ENCODE measurements at places on chromosomes 11 and 22. TPM values are rescaled to one million over a fixed set of nuclear protein-coding genes. Genes with fewer than 3 reads are reported as not detected.

GRCh38 chr11:95925011-95925410 lies 1.1 kb upstream of the MTMR2 start:
- no peaks in the 10 kb centered on the region for H3K36me3 ChIP-seq
- H3K4me3 ChIP-seq: peak overlapping the region; percentile 82
- no peak for DNase-seq
- H3K27ac ChIP-seq: no peak overlapping the region

DNA sequence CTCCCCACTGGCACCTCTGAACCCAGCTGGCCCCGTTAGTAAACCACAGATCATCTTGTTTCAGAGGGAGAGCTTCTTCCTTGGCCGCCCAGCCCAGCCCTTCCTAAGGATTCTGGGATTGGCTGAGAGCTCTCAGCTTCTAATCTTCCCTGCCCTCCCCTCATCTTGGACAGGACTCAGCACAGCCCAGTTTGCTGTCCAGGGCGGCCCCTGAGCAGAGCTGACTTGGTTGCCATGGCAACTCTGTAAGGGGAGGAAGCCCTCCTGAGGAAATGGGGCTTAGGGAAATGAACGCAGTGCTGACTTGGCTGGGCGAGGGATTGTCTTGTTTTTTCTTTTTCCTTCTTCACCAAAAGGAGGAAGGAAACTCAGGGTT lies 4.6 kb downstream of the APOL4 start:
- H3K27ac ChIP-seq: peak overlapping the region; percentile 58
- no peaks in the 10 kb centered on the region for H3K27me3 ChIP-seq
- H3K4me1 ChIP-seq: peaks cover 27% of the 10 kb centered on the region
- H3K4me3 ChIP-seq: no peak overlapping the region
- no peaks in the 10 kb centered on the region for H3K36me3 ChIP-seq
- DNase-seq: no peak

GRCh38 chr11:74683941-74684481 lies 47.2 kb downstream of the CHRDL2 start:
- no peak overlapping the region for H3K27ac ChIP-seq
- H3K36me3 ChIP-seq: no peaks in the 10 kb centered on the region
- no peak for DNase-seq
- H3K4me1 ChIP-seq: no peaks in the 10 kb centered on the region

GRCh38 chr22:17047656-17048055 lies 37.1 kb upstream of the IL17RA start:
- H3K27me3 ChIP-seq: no peaks in the 10 kb centered on the region
- H3K36me3 ChIP-seq: no peaks in the 10 kb centered on the region
- no peak overlapping the region for H3K27ac ChIP-seq

- H3K4me3 ChIP-seq: no peak overlapping the region
- H3K27ac ChIP-seq: no peak overlapping the region
- no peaks in the 10 kb centered on the region for H3K4me1 ChIP-seq
- no peak for DNase-seq
- no peaks in the 10 kb centered on the region for H3K36me3 ChIP-seq
- no peaks in the 10 kb centered on the region for H3K27me3 ChIP-seq
These were observed 135.1 kb downstream of the FDX1 start for GRCh38 chr11:110564676-110565356.

- peaks cover 19% of the 10 kb centered on the region for H3K4me1 ChIP-seq
- peaks cover 81% of the 10 kb centered on the region for H3K27me3 ChIP-seq
- H3K27ac ChIP-seq: no peak overlapping the region
These were observed 476 bp upstream of the BARX2 start for GRCh38 chr11:129374993-129375750.

The RNF215 gene
- 20.1 TPM for total RNA-seq

The KCNK4 gene
- total RNA-seq: not detected

The ADM2 gene
- not detected for total RNA-seq
